ENCODE measurements at places on chromosomes 4 and X.

- no peak for DNase-seq
These were observed 304.7 kb upstream of the FTHL17 start for GRCh38 chrX:31376408-31377022.

GRCh38 chr4:75099321-75099720 lies 166.4 kb downstream of the PARM1 start:
- no peak for DNase-seq

DNA sequence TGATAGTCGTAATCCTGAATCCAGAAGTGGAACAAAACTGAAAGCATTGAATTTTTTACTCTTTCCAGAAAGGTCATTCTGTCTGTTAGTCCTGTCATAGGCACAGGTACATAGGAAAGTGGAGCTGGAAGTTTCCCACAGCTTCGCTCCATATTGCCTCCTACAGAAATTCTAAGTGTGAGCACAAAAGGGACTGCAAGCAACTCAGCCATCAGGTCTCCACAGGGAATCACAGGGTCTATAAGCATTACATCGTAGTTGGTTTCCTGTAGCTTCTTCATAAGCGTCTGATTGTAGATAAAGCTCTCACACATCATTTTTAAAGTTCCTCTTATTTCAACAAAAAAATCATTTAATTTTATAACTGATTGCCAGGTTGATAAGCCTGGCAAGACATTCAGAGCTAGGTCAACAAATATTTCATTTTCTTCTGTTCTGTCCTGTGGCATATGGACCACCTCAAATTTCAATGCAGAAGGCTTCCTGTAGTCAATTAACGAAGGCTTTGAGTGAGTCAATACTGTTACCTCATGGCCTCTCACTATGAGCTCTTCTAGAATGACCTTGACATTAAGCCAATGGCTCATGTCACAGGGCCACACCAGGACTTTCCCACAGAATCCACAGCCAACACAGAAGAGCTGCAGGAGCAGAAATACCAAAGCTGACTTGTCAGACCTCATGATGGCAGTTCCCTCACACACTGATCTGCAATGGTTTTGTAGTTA lies at the start of gene UGT2A3:
Gene UGT2A3, minus strand, starts transcription at position 727 of the 728 bp plus-strand sequence. Its CDS starts 44 bp downstream, at position 683.
- DNase-seq = peak; percentile 96

DNA sequence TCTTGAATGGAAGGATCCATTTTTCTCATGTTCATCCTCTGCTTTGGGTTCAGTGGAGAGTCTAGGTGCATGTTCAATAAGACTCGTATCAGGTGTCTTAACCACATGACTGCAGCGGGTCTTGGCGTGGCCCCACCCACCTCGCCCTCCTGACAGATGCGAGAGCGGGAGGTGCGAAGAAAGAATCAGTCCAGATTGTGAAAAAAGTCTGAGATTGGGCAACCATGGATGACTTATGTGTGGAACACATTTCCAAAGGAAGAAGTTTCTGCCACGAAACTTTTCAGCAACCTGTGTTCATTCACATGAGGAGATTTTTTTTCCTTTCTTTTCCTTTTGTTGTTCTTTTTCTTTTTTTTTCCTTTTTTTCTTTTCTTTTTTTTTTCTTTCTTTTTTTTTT lies 66.8 kb downstream of the NSD2 start:
- no peak for DNase-seq

DNA sequence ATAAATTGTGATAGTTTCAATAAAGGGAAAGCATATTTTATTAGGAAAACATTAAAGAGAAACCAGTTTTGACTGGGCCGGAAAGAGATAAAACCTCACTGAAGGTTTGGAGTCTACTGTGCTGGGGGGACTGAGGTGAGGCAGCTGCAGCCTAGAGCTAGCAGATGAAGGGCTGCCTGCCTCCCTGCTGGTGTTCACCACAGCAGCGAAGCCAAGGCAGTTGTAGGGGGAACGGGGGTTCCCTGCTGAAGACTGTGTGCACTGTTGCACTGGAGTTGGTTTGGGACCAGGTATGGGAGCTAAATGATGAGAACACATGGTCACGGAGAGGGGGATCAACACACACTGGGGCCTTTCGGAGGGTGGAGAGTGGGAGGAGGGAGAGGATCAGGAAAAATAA lies 546.5 kb upstream of the SMIM31 start:
- DNase-seq = no peak

DNA sequence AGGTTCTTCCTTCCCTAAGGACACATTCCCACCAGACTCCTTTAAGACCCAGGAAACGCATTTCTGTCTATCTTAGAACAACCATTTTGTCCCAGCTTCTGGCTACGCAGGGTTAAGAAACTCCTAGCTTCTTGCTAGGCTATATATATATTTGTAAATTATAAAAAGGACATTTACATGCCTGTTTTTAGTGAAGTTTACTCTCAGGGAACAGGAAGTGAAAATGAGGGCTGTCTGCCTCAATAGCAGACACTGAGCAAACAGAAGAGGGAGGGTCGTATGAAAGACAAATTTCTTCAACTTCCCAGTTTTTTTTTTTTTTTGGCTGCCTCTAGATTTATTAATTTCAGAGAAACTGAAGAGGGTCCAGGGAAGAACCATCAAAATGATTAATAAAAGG lies 9.3 kb upstream of the FRMPD3 start:
- DNase-seq = no peak

DNA sequence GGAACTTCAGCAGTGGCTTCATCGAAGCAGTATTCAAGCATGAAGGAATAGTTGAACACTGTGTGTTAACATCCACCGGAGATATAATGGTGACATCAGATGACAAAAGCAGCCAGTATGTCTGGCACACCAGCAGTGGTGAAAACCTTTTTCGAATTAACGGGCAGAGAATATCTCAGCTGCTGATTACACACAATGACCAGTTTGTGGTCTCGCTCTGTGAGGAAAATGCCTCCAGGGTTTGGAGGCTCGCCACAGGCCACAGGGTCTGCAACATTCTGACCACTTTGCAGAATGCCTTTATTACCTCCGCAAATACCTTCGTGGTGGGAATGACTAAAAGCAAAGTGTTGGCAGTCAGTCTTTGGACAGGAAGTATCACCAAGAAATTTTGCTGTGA lies 201.5 kb downstream of the NWD2 start:
- no peak for DNase-seq

DNA sequence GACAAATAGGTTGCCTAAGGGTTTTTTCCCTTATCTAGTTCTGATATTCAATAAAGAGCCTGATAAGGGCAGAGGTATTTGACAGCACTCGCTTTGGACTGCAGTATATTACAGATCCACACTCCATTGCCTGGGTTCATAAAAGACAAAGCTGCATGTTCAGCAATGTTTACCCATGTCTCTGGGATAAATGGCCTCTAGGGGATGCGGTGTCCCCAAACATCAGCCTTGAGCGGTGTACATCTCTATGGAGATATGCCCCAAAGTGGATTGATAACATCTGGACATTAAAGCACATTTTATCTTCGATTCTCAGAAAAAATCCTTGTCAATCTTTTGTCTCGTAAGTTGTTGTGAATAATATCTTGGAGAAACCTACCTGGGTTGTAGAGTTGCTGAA lies 660.8 kb upstream of the AADAT start:
- no peak for DNase-seq

GRCh38 chr4:85909851-85910250 lies 434.9 kb downstream of the ARHGAP24 start:
- DNase-seq = peak; percentile 57

GRCh38 chr4:37241647-37242046 lies 2.9 kb upstream of the NWD2 start:
- DNase-seq = no peak

GRCh38 chr4:20217521-20217920 lies 34.2 kb upstream of the SLIT2 start:
- DNase-seq = no peak

GRCh38 chr4:98150092-98150761 lies 7.0 kb upstream of the STPG2 start:
- DNase-seq = no peak

- peak; percentile 11 for DNase-seq
These were observed 278.9 kb downstream of the INPP4B start for GRCh38 chr4:142567199-142567598.

- DNase-seq = no peak
These were observed 83.8 kb downstream of the TBC1D9 start for GRCh38 chr4:140672416-140672815.

GRCh38 chr4:110666030-110666429 lies 43.2 kb upstream of the PITX2 start:
- no peak for DNase-seq

GRCh38 chr4:9877123-9877522 lies 95.7 kb downstream of the DRD5 start:
- no peak for DNase-seq

DNA sequence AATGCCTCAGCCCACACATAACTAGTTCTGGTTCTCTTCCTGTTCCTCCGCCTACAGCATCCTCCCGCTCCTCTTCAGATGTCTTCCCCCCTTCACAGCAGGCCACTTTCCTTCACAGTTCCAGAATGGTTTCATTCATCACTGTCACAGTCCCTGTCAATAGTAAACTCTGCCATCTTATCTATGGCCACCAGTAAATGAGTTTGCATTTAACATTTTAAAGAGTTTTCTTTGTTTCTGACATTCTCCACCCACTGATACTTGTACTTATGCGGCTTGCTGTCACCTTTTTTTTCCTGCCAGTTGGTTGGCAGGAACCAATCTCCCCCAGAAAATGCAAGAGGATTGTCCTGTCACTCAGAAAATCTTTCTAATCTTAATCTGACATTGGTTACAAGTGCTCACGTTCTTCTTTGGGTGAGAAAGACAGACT lies 114.1 kb downstream of the GLUD2 start:
- DNase-seq = no peak

GRCh38 chrX:24643116-24643515 lies 4.0 kb downstream of the PCYT1B start:
- no peak for DNase-seq

DNA sequence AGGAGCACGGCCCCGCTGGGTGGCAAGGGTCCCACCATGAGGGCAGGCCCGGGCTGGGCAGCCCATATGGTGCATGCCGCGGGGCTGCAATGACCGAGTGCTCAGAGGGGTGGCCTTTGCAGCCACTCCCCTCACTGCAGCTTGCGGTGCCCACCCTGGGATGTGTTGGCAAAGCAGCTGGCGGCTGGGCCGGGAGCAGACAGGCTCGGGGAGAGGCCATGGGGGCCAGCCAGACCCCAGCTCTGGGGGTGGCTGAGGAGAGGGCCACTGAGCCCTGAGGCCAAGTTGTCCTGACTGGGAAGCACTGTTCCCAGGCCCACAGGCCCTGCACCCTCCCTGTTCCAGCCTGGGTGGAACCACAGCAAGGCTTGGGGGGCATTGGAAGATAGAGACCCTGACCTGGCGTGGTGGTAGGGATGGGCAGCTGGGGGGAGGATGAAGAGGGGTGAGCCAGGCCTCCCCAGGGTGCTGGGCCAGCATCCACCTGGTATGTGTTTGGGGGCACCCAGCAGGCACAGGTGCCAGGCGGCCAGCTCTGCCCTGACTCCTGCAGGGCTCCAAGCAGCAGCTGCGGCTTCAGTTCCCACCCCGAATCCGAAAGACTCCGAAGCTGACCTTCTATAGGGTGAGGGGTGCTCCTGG lies 18.4 kb upstream of the RNF4 start:
- no peak for DNase-seq

GRCh38 chrX:10577853-10578252 lies 42.5 kb downstream of the MID1 start:
- DNase-seq = no peak

GRCh38 chr4:108080747-108081146 lies 88.0 kb downstream of the LEF1 start:
- no peak for DNase-seq

- no peak for DNase-seq
These were observed 75.1 kb downstream of the MXRA5 start for GRCh38 chrX:3271183-3271833.

Measured in body of pancreas (tissue), 4 donors.